ENCODE measurements at places on chromosomes 2 and 18.

DNA sequence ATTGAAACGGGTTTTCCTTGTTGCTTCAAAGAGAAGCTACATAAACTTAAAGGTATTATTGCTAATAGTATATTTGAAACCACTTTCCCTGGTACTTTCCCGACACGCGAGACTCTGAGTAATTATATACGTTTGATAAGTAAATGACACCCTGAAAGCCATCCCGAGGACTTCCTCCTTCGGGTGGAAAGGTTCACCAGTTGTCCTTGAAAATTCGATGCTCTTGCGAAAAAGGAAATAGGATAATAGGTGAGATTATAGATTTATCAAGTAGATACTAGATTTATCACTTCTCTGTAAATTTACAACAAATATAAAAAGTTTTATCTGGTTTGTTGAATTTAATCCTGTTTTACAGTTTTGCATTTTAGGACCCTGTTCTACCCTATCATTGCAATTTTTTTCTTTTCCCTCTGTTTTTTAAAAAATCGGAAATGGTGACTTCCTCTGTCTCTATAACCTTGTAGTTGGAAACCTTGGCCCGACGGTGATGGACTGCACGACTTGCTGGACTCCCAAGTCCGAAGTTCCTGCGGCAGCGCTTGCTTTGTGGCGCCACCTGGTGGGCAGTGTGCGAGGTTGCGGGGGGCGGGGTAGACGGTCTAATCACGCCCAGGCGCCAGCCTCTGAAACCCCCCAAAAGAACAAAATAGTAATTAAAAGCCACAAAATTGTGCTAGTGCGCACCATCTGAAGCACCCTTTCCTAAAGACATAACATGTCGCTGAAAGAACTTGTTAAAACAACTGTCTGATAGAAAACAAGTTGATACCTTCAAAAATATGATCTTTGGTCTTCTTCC, 972 bp upstream of the DLX2 start:
- no peak for DNase-seq

DNA sequence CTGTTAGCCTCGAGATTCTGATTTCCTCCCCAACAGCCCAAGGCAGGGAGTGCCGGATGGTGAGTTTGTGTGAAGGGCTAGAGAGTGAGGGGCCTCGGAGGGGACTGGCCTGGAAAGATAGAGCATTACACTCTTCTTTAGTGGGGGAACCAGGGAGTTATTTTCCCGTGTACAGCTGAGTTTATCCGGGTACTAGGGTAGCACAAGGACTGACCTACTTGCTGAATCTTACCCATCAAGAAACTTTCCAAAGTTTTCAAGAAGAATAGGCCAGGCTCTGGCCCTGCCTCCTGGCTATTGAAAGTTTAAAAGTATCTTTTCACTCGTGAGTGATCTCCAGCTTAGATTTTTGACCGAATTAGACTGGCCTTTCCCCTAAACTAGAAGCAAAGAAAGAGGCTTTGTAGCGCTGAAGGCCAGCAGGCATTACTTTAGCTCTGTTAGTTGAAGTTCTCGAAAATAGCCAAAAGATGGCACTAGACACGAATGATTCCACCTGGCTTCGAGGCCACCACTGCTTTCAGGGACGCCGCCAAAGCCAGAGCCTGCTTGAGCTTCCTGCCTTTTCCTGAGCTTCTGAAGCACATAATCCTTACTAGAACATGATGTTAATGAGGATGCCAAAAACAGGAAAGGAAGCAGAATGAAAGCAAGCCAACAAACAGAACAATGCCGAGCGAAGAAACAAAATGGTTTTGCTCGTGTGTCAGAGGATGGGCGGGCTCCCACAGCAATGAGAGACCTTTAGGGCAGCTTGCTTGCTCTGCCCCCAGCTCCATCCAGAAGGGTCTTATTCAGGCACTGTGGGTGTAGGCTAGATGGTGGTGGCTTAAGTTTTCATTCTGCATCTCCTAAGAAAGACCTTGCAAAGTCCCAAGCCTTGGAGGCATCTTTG, 55.8 kb downstream of the TSN start:
- DNase-seq: no peak

- no peak for DNase-seq
Observed at GRCh38 chr2:231429901-231430300, 34.4 kb downstream of the NCL start.

GRCh38 chr2:229909090-229909489, 12.7 kb downstream of the TRIP12 start:
- no peak for DNase-seq

DNA sequence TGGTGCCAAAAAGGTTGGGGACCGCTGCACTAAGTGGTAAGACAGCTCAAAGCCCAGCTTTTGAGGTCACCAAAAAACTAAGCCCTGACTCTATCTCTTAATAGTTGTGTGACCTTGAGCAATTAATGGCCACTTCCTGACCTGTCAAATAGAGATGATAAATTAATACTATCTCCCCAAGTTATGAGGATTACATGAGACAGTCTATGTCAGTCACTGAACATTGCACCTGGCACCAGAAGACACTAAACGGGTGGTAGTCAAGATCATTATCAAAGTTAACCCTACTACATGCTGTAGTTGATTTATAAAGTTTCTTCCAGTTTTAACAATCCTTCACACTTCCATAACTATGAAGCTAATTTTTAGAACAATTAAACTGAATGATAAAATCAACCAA, 36.5 kb downstream of the STPG4 start:
- DNase-seq: no peak

DNA sequence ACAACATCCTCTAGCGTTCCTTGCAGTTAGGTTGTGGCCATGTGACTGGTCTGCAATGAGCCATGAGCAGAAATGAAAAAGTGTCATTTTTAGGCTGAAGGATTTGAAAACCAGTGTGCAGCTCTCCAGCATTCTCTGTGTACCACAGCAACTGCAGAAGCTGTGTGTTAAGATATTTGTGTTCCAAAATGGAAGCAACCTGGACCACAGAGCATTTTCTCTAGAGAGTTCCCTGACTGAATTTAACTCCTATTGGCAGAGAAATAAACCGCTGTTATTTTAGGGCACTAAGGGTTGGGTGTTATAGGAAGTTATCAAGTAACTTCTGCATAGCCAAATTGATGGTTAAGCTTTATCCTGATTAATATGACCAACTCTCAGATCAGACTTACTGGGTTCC, 257.2 kb upstream of the THUMPD2 start:
- no peak for DNase-seq

DNA sequence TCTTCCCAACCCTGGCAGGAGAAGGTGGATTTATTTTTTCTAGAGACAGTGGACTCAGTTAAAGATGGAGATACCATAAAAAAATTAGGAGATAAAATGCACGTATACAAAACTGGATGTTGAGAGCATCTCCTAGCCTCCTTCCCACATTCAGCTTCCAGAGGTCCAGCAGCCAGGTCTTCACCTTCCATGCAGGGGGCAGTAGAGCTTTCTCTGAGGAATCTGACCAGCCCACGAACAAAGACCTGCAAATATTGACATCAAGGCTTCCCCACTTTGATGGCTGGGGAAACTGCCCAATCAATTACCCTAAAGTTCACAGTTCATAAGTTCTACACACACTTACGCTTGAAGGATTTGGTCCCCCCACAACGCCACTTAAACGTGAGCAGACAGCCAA, 24.5 kb downstream of the AQP4 start:
- DNase-seq: no peak

GRCh38 chr2:137677466-137677865, 286.8 kb upstream of the HNMT start:
- DNase-seq: no peak

GRCh38 chr2:98912957-98913915, 22.8 kb downstream of the CRACDL start:
- no peak for DNase-seq

DNA sequence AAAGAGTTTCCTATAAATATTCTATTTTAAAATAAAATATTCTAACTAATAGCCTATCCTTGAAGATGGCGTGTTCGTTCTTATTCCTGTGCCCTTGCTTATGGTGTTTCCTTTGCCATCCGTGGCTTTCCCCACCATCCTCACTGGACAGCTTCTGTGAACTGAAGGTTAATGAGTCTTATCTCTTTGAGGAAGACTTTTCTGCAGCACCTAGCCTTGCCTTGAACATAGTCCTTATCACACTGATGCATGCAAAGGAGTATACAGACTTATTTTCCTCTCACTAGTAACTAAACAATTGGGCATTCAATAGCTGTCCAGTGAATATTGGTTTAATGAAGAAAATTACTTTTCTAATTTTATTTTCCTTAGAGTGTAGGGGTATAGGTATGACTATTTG, 88.1 kb downstream of the GULP1 start:
- DNase-seq: no peak

DNA sequence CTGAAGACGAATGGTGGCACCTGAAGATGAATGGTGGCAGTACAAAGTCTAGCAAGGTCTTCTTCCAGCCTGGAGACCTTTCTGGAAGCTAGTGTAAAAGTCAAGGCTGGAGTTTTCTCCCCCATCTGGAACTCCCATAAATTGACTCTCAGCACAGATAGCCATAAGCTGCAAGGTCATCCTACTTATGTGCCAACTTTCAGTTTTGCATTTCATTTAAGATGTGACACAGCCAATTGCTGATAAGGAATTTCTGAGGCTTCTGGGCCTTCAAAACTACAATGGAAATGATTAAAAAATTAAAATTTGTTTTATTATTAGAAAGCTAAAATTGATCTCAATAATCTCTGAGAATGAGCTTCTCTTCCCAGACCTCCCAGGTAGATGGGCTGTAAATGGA, 10.2 kb downstream of the XDH start:
- no peak for DNase-seq

GRCh38 chr2:26529406-26530239, 51.7 kb upstream of the OTOF start:
- no peak for DNase-seq

DNA sequence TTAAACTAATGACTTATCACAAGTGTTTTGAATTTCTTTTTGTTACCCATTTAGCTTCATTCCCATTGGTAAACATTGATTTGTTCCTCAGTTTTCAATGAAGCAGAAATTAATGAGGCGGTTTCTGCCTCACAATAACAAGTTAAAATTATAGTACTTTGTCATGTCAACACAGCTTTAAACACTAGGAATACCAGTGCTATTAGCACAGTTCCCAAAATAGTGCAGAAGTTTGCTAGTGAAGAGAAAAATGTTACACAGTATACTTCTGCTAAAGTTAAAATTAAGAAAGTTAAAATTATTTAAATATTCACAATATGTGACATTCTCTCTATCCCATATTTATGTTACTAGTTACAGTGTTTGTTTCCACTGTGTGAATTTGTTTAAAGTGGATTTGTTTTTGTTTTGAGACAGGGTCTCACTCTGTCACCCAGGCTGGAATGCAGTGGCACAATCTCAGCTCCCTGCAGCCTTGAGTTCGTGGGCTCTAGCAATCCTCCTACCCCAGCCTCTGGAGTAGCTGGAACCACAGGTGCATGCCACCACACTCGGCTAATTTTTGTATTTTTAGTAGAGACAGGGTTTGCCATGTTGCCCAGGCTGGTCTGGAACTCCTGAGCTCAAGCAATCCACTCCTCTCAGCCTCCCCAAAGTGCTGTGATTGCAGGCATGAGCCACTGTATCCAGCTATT, 3.8 kb upstream of the CHN1 start:
- DNase-seq: no peak

DNA sequence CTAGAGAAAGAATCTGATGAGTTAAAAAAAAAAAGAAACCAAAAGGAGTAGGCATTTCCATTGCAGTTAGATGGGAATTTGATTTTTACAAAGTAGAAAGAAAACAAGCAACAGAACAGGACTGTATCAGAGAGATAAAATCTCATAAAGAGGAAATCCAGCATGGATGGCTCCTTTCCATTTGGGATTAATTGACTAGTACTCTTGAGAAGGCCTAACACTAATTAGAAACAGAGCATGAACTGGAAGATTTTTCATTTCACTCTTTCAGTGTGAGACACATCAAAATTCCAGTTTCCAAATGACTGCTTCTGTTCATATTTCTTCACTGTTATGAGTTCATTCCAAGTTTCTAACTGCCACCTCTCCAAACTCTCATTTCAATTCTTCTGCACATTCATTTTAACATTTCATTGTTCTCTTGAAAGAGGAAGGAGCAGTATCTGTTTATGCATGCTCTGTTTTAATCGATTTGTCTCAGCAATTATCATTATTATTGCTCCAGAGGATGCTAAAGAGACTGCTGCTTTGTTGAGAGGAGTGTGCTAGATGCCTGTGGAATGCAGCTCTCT, 108.8 kb upstream of the PIEZO2 start:
- DNase-seq: no peak

GRCh38 chr2:62054029-62054791, 141.7 kb upstream of the B3GNT2 start:
- no peak for DNase-seq

GRCh38 chr18:52722904-52723303, 382.9 kb downstream of the DCC start:
- DNase-seq: no peak

GRCh38 chr2:158967731-158968395, 577 bp upstream of the TANC1 start:
- no peak for DNase-seq
